Renal pelvis (tissue), 12 donors: ENCODE measurements at places on chromosomes 3 and 15.

GRCh38 chr15:100728371-100729201 is 126.2 kb downstream of the ASB7 start:
- DNase-seq = no peak

GRCh38 chr3:99419116-99419515 is 219.3 kb upstream of the COL8A1 start:
- DNase-seq = no peak

DNA sequence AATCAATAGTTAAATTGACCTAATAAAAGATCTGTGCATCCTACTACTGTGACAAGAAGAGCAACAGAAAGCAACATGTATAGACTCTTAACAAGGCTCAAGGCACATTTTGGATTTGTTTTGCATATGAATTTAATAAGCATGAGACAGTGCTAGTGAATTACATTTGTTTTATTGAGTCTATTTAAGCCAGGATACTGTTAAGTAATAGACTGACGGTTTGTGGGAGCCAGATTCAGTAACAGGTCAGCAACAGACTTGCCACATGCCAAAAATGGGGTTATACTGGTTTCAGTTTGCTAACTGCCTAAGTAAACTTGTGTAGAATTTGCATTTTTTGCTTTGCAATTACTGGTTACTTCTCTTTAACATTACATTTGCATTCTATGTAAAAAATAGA is 54.0 kb downstream of the MBNL1 start:
- no peak for DNase-seq

DNA sequence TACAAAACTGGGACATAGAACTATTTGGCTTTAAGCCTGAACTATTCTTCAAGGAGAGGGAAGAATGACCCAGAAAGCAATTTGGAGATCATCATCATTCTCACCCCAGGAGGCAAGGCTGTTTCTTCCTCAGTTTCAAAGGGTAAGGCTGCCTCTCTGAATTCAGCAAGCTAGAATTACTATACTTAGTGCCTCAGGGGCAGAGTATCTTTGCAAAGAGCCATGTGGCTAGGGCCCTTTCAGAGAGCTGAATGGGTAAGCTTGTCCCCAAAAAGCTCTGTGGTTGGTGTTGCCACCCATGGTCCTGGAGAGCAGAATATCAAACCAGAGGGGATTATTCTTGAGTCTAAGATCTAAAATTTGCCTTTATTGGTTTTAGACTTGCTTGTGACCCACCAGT is 720.3 kb upstream of the ARPP21 start:
- DNase-seq = no peak

GRCh38 chr3:8446845-8447244 is 54.8 kb upstream of the LMCD1 start:
- DNase-seq = no peak

GRCh38 chr15:78216276-78217104 is 17.9 kb downstream of the ACSBG1 start:
- no peak for DNase-seq

DNA sequence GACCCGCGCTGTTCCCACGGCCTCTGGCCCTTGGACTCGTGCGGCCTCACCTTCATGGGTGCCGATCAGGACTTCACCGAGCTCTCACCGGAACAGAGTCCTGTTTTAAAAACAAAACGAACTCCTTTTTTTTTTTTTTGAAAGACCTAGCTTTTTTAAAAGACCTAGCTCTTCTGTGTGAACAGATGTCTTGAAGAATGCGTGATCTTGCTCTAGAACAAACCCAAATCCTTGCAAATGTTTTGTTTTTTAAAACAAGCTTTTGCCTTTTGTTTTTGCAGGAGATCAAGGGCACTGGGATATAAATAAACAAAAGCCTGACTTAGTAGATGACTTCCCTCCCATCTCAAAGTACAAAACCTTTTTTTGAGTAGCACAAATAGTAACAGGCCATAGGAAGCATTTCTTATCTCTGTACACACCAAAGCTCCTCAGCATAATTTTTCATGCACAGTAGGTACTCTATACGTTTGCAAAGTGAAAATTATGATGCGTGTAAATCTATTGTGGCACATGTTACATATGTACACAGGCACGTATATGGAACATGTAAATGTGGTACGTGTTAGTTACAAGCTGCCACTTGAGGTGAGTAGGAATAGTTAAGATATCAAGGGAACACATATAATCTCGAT is 1.1 kb upstream of the MSL2 start:
- DNase-seq = no peak

DNA sequence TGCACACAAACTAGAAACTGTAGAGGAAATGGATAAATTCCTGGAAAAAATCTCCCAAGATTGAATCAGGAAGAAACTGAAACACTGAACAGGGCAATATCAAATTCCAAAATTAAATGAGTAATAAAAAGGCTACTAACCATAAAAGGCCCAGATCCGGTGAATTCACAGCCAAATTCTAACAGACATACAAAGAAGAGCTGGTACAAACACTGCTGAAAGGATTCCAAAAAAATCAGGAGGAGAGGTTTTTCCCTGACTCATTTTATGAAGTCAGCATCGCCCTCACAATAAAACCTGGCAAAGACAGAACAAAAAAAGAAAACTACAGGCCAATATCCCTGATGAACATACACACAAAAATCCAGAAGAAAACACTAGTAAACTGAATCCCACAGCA is 462.4 kb upstream of the THBS1 start:
- DNase-seq = no peak

- no peak for DNase-seq
Measured at GRCh38 chr3:308597-309321, 112.2 kb downstream of the CHL1 start.

- DNase-seq = no peak
Measured at GRCh38 chr3:46440531-46441294, 24.0 kb downstream of the LTF start.

DNA sequence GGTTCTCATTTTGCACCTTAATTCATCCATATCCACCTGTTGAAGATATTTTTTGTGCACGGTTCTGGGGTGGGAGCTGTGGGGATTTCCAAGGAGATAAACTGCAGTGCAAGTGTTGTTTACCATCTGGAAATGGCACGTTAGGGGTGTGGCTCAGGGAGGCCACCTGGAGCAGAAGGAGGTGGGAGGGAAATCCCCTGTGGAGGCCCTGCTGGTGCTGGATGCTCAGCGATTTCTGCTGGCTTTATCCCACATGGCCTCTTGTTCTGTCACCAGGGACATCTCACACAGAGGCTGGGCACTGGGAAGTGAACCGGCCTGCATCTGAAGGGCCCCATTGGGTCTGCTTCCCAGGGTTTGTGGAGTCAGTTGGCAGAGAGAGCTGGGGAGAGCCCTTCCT is 24.3 kb downstream of the TRPM1 start:
- no peak for DNase-seq

GRCh38 chr15:76206325-76206976 is 104.8 kb downstream of the ETFA start:
- DNase-seq = no peak

DNA sequence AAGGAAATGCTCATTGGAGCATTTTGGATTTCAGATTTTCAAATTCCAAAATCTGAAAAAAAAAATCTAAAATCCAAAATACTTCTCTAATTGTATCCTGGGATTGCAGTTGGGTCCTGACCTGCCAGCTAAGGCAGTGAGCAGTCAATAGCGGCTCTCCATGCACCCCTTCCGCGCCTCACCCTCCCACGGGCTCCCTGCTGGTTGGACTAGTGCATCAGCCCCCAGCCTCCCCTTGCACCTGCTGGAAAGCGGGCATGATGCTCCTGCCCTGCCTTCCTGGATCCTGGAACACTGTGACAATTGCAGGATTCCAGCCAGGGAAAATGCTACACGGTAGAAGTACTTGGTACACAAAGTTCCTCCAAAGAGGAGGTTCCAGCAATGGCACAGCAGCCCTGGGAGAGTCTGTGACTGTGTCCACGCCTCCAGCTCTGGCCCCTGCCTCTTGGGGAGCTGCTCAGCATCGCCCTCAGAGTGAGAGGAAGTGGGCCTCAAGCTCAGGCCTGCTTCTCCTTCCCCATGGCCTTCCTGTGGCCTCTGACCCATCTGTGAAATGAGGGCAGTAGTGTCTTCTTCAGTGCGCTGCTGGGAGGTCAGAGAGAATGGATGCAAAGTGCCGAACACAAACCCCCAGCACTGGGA is 39.5 kb upstream of the CHRNB4 start:
- DNase-seq = no peak
